ENCODE measurements at places on chromosomes 7 and 10.

DNA sequence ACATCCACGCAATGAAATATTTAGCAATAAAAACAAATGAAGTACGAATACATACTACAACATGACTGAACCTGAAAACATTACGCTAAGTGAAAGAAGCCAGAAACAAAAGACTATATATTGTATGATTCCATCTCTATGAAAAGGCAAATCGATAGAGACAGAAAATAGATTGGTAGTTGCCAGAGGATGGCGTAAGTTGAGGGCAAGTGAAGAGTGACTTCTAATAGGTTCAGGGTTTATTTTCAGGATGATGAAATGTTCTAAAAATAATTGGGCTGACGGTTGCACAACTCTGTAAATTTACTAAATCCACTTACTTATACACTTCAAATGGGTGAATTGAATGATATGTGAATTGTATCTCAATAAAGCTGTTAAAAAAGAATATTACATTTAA lies 39.5 kb upstream of the TECTB start:
- H3K4me1 ChIP-seq = no peaks in the 10 kb centered on the region
- no peak for DNase-seq

- no peak overlapping the region for H3K27ac ChIP-seq
- no peak overlapping the region for H3K4me3 ChIP-seq
- H3K27me3 ChIP-seq = no peaks in the 10 kb centered on the region
- no peaks in the 10 kb centered on the region for H3K36me3 ChIP-seq
Measured at GRCh38 chr10:51171946-51172345, 97.7 kb downstream of the PRKG1 start.

- peaks cover 62% of the 10 kb centered on the region for H3K4me1 ChIP-seq
- DNase-seq = peak; percentile 79
- H3K27me3 ChIP-seq = no peaks in the 10 kb centered on the region
- H3K36me3 ChIP-seq = no peaks in the 10 kb centered on the region
- peak overlapping the region; percentile 34 for H3K27ac ChIP-seq
Measured at GRCh38 chr10:22615819-22616499, 98.4 kb downstream of the PIP4K2A start.

DNA sequence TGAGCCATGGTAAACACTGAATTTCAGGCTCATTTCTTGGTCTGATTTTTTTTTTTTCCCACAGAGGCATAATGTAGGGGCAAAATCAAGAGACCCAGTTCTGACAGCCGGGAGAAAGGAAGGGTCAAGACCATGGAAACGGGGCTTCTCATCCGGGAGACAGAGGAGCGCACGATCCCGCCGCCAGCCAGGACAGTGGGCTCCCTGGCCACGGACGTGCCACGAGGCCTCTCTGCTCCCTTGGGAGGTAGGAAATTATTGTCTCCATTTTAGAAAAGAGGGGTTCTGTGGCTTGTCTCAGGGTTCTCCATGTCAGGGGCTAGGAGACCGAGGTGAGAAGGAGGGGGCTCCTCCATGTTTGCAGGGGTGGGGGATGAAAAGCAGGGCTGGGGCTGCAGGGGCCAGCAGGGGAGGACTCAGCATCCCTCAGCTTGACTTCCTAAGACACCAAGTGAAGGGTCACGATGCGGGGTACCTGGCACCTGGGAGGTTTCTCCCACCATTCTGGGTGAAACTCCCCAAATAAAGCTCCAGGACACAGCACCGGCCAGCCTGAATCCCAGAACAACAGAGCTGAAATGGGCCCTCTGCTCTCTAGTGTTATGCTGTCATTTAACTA lies 37.6 kb downstream of the PPIF start:
- H3K27me3 ChIP-seq = no peaks in the 10 kb centered on the region
- H3K4me3 ChIP-seq = no peak overlapping the region
- peaks cover 16% of the 10 kb centered on the region for H3K4me1 ChIP-seq

- H3K4me3 ChIP-seq = no peak overlapping the region
Measured at GRCh38 chr10:48247680-48248079, 26.8 kb downstream of the FRMPD2 start.

DNA sequence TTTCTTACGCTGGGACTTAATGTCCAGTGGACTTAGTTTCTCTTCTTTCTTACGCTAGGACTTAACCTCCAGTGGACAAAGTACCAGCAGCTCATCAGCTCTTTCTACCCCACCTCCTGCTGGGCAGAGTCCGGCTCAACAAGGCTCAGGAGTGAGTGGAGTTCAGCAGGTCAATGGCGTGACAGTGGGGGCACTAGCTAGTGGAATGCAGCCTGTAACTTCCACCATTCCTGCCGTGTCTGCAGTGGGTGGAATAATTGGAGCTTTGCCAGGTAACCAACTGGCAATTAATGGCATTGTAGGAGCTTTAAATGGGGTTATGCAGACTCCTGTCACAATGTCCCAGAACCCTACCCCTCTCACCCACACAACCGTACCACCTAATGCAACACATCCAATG lies 199.7 kb downstream of the MLLT10 start:
- no peaks in the 10 kb centered on the region for H3K27me3 ChIP-seq
- no peak for DNase-seq
- H3K36me3 ChIP-seq = peaks cover 60% of the 10 kb centered on the region
- H3K4me3 ChIP-seq = no peak overlapping the region
- no peaks in the 10 kb centered on the region for H3K4me1 ChIP-seq
